RPMI8226 (cell line): ENCODE measurements at places on chromosomes 16 and 17.

DNA sequence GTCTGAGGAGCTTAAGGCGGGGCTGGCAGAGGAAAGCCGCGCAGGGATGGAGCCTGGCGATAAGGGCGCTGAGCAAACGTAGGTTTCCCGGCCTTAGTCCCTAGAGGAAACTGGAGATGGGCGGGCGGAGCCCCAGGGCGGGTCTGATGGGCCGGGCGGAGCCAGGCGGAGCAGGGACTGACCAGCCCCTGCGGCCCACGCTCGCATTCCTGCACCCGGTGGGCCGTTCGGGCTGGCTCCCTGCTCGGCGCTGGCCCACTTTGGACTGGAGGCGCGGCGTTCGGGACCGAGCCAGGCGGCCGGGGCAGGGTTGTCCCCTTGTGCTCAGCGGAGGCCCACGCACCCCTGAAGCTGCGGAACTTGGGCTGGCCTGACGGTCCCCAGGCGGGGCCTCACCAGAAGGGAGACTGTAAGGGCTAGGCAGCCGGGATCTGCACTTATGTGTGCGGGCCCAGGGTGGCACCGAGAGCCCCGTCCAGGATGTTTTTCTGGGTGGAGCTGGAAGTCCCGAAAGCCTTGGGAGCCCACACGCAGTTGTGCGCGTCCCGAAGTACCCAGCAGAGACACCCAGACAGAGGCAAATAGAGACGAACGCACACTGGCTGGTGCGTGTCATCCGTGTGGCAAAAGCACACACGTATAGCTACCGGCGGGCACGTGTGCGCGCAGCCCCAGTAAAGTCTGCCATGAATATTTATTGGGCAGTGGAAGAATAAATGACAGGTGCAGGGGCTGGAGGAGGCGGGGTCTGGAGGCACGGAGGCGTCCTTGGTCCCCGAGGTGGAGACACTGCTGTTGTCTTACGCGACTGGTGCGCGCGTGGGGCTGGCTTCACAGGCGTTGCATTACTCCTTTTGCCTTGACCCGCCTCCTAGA lies 1.4 kb downstream of the PYDC1 start:
- no peak for DNase-seq

- no peak for DNase-seq
Observed at GRCh38 chr16:7644176-7644575, 311.5 kb downstream of the RBFOX1 start.

- no peak for DNase-seq
Observed at GRCh38 chr16:3824121-3824795, 56.3 kb downstream of the CREBBP start.

DNA sequence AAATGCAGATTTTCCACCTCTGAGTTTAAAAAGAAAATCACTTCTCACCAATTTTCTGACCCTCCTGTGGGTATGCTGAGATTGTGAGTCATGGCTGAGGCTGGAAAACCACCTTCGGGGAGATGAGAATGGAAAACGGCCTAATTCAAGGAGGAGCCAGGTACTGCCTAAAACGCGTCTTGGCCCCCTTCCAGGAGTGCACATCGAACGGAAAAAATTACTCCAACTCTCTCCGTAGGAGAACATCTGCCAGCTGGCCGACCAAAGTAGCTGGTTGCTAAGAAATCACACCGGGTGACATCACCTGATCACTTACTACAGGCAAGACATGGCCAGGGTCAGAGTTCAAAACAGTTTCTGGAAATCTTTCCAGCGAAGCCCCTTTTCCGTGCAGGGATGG lies 107.6 kb downstream of the ZNF423 start:
- peak; percentile 91 for DNase-seq

- DNase-seq: no peak
Observed at GRCh38 chr16:15037745-15038144, 18.1 kb downstream of the NTAN1 start.

GRCh38 chr16:23398987-23399805 lies 53.8 kb downstream of the COG7 start:
- no peak for DNase-seq

GRCh38 chr17:28335959-28336871 lies 654 bp downstream of the TNFAIP1 start:
- DNase-seq: peak; percentile 16

DNA sequence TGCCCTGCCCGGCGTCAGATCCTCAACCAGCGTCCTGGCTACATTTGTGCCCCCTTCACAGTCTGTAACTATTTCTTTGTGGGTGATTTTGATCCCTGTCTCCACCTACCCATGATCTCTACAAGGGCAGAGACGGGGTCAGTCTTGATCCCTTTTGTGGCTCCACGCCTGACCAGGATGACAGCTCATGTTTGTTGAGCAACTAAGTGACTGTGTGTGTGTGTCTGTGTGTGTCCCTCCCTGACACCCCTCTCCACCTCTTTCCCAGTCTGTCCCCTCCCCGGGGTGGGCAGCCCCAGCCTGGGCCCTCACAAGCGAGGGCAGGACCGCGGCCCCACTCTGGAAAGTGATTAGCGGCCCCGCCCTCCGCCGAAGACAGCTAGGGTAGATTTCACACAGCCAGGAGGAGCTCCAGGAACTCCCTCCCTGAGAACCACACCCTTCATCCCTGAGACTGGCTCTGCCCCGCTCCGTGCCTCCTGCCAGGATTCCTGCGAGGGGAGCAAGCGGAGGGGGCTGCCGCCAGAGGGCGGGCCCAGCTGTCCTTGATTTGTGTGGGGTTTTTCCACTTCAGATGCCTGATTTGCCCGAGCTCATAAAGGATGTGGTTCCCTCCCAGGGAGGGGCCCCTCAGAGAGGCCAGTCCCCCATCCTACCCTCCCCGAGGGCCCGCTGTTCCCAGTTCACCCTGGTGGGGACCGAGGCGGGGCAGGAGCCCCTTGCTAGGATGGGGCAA lies 5.3 kb upstream of the HS3ST6 start:
- no peak for DNase-seq

DNA sequence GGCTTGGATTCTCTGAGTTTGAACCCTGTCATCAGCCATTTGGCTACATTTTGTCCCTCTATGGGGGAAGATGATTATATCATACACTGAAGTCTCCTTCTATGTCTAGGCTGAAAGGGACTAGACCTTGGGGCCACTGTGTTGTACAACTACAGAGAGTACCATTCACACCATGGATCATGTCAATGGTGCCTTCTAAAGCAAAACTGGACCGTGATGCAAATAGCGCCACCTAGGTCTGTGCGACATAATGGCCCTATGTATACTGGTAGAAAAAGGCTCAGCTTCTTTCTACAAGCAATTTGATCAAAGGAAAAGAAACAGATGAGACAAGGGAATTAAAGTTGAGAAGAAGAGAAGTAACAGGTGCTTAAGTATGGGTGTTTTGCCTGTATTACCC lies 100.7 kb downstream of the LYRM1 start:
- DNase-seq: peak; percentile 42

DNA sequence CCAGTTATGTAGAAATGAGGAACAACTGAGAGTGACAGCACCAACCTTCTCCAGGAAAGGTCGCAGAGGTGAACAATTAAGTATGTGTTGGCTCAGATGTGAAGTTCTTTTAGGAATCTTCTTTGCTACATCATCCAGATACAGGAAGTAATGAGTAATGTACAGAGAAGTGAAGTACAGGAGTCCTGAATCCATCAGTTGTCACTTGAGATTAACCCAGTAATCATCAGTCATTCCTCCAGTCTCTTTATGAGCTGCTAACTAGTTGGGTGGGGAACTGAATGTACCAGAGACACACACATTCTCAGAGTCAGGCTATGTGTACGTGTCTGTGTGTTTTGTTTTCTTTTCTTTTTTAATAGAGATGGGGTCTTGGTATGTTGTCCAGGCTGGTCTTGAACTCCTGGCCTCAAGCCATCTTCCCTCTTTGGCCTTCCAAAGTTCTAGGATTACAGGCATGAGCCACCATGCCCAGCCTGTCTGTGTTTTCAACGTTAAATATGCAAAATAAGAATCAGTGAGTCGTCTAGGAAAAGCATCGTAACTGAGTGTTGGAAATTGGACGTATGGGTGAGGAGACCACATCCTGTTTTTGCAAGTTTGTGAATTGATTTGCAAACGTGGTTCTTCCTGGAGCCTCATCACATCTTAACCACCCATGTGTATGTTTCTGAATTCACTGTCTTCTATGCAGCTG lies 19.9 kb downstream of the ZNF200 start:
- DNase-seq: peak; percentile 73

GRCh38 chr16:4038448-4038847 lies 77.8 kb downstream of the ADCY9 start:
- DNase-seq: no peak

GRCh38 chr17:32498391-32498790 lies 11.6 kb downstream of the CDK5R1 start:
- no peak for DNase-seq

DNA sequence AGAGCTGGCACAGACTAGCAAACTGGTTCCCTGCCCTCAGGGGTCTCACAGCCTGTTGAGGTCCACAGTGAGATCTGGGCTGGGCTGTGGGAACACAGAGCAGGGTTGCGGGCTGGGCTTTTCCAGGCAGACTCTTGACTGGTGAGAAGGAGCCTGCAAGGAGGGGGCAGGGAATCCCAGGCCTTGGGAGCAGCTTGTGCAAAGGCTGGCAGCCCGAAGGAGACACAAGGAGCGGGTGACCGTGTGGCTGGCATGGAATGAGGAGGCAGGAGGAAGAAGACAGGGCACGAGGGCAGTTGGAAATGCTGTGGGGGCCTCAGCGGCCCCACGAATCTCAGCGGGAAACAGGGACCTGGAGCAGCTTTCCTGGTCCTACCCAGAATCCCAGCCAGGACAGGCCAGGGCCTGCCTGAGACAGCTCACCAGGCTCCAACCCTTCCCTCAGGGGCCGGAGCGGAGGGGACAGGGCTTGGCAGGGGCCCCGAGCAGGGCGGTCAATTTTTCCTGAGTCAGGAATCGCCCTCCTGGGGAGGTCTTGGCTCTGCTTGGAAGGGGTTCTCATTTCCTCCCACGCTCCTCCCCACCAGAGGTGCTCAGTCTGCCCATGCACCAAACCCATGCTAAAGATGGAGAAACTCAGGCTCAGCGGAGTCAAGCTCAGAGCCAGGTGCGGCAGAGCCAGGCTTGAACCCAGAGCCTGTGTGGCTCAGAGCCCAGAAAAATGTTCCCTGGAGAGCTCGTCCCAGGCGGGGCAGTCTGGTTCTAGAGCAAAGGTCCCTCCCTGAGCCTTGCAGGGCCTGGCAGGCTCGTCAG lies 9.2 kb upstream of the SNN start:
- no peak for DNase-seq

- no peak for DNase-seq
Observed at GRCh38 chr17:34154961-34155730, 99.9 kb upstream of the CCL2 start.

DNA sequence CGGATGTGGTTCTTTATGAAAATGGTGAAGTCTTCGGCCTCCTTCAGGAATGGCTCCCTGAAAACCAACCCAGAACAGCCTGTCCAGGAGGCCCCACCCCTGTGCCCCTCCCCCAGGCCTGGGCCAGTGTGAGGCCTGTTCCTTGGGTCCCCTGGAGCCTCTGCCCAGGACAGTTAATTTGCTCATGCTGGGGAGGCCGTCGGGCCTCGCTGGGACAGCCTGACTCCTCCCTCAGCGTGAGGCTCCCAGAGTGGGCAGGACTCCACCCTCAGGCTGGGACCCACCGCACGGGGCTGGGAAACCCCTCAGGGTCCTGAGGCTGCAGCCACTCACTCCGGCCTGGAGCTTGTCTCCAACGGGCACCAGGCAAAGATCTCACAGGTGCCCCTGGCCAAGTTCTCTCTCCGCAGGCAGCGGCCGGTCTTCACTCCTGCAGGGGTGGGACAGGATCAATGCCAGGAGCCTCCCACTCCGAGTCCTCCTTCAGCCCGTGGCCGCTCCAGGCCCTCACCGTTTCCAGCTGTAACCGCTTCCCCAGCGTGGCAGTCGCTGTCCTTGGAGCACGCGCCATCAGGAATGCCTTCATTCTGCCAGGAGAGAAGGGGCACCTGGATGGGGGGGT lies 5.8 kb downstream of the P2RX5 start:
- no peak for DNase-seq

GRCh38 chr16:49431591-49432290 lies 58.1 kb downstream of the C16orf78 start:
- DNase-seq: no peak

- peak; percentile 59 for DNase-seq
Observed at GRCh38 chr17:48427598-48427997, 2.4 kb downstream of the SKAP1 start.

GRCh38 chr16:66326991-66327513 lies 39.4 kb upstream of the CDH5 start:
- no peak for DNase-seq

DNA sequence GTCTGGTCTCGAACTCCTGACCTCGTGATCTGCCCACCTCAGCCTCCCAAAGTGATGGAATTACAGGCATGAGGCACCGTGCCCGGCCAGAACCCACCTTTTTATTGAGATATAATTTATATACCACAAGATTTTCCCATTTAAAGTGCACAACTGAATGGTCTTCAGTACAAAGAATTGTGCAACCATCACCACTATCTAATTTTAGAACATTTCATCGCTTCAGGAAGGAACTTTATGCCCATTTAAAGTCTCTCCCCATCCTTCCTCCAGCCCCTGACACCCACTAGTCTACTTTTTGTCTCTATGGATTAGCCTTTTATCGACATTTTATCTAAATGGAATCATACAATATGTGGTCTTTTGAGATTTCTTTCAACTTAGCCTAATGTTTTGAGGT lies 25.4 kb upstream of the HELZ start:
- DNase-seq: no peak

GRCh38 chr17:50052822-50053653 lies 2.9 kb upstream of the ITGA3 start:
- no peak for DNase-seq

DNA sequence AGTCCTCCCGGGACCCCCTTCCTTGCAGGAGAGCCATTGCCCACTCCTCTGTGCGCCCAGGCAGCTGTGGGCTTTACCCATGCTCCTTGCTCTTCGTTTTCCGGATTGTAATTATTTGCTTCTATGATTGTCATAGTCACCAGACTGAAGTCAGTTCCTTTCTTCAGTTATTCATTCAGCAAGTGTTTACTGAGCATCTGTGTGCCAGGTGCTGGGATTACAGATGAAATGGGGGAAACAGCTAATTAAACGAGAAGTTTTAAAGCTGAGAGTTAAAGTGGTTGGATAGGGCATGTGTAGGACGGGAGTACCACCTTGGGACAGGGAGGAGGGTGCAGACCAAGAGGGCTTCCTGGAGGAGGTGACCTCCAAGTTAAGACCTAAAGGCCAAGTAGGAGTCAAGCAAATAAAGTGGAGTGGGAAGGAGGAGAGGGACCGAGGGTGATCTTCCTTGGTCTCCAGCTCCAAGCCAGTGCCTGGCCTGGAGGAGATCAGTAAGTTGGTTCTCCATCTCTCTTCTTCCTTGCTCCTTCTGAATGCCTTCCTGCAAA lies 126.6 kb downstream of the OR1D5 start:
- no peak for DNase-seq
